Ammon's horn (tissue), 1 donor: ENCODE measurements at places on chromosomes 5 and 9.

- no peak for DNase-seq
Observed at GRCh38 chr5:343461-344401, 22.2 kb downstream of the AHRR start.

DNA sequence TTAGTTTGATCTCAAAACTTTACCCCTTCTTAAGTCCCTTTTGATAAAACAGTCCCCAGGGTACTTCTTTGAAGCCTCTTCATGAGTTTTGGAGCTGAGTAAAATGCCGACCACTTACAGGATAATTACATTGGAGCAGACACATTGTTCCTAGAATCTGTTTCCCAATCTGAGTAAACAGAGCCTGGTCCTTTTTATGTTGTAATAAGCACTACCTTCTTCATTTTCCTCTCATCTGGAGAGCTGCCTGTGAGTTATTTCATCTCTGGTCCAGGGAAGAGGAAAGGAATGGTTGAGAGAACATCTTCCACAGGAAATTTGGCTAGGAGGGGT lies 26.3 kb upstream of the GALNT10 start:
- no peak for DNase-seq

GRCh38 chr9:86614871-86615849 lies 260.9 kb upstream of the TUT7 start:
- DNase-seq = no peak

DNA sequence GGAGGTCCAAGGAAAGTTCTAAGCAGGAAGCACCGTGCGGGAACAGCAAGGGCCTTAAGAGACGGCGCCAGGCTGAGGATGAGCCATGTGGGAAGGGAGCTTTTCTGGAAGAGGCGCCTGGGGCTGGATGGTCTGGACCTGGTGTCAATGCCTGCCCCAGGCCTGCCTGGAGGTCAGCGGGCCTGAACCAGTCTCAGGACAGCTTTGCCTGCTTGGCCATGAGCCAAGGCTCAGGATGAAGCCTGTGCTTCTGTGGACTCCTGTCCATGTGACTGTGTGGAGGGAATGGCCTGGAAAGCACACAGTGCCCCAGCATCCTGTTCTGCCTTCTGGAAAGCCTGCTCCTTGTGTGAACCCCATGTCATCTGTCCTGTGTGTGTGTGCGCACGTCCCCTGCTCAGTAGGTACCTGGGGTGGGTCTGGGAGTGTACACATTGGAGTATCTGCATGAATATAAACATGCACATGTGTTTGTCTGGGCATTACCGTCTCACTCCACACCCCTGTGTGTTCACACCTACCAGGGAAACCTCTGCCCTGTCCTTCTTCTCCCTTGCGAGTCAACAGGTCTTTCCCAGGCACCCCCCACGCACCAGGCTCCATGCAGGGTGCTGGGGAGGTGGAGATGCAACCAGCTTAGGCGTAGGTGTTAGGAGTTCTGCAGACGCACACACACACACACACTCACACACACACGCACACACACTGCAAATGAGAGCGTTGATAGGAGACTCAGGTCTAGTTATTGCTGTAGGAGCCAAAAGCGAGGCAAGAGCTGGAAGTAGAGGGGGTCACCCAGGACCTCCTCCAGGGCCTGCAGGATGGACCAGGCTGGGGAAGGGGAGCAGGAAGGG lies 24.8 kb downstream of the DAB2IP start:
- DNase-seq = peak; percentile 64

GRCh38 chr5:165410476-165410875 lies 1905.1 kb downstream of the MAT2B start:
- DNase-seq = no peak

- DNase-seq = no peak
Observed at GRCh38 chr9:89422151-89422975, 75.5 kb downstream of the SEMA4D start.

DNA sequence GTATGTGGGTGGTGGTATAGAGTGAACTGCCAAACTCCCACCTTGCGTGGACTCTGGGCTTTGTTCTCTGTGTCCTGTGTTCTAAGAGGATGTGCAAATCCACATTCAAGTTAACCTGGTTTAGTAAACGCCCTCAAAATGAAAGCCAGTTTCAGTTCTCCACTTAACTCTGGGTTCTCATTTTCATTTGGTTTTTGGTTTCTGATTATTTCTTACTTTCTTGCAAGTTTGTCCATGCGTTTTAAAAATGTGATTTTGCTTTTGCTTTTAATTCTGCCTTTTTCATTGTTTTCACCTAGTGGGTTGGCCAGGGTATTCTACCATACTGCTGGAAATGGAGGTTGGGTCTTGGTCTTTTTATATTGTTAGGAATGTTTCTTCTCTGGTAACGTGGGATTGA lies 38.2 kb downstream of the GALNT10 start:
- DNase-seq = no peak

GRCh38 chr9:133505186-133505830 lies 19.5 kb downstream of the MYMK start:
- DNase-seq = no peak

GRCh38 chr5:168808051-168808616 lies 229.0 kb upstream of the PANK3 start:
- no peak for DNase-seq

- DNase-seq = no peak
Observed at GRCh38 chr5:145056800-145057199, 778.3 kb downstream of the PRELID2 start.

DNA sequence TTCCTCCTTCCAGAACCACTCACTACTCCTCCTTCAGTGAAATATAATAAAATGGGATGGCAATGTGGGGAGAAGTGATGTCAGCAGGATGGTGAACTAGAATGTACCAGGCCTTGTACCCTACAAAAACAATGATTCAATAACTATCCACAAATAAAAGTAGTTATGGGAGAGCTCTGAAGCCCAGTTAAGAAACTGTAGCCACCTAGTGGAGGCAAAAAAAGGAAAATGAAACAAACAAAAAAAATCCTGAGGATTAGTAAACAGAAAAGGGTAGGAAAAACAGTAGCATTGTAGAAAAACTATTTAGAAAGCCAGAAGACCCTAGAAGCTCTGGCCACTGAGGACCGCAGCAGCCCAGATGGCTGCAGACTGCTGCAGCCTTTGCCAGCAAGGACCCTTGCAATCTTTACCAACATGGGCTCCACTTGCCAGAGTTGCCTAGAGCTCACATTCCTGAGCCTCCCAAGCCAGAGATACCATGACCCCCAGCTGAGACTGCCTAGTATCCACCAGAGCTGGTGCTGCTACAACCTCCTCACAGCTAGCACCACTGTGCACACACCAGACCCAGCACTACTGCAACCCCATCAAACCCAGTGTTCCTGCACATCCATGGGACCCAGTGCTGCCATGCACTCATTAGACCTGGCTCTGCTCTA lies 259.7 kb upstream of the MSX2 start:
- no peak for DNase-seq

DNA sequence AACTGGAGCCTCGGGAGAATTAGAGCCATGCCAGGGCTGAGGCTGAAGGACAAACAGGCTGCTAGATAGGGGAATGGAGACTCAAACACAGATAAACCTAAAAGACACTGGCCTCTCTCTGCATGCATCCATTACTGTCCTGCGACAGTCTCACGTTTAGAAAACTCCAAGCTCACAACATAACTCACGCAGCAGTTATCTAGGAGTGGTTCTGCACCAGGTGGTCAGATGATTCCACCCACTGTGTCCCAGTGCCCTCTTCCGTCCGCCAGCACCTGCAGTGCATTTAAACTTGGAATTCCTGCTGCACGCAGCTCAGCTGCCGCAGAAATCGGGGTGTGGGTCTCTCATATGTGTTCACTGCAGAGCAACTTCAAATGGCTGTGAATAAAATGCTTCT lies 272.6 kb upstream of the IRX2 start:
- DNase-seq = no peak

- no peak for DNase-seq
Observed at GRCh38 chr5:179138568-179138925, 78.4 kb downstream of the ZNF354C start.

DNA sequence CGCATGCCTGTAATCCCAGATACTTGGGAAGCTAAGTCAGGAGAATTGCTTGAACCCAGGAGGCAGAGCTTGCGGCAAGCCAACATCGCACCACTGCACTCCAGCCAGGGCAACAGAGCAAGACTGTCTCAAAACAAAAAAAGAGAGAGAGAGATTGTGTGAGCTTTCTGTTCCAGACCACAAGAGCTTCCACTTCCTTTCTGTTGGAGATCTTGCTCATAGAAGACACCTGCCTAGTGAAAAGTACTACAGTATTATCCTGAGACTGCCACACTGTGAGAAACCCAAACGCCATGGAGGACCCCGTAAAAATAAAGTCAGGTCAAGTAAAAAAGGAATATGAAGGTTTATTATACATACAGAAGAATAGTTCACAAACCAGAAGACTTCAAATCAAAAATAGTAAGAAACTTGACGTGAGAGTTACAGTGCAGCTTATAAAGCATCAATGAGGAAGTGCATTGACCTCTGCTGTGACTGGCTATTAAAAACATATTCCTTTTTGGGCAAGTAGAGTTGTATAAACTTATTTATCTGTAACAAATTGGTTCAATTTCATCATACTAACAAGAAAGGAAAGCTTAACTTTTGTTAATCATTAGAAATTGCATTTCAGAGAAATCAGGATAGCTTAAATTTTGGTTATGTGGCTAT lies 4.3 kb upstream of the EMB start:
- peak; percentile 11 for DNase-seq

- DNase-seq = no peak
Observed at GRCh38 chr5:129243039-129243438, 148.5 kb downstream of the ISOC1 start.

DNA sequence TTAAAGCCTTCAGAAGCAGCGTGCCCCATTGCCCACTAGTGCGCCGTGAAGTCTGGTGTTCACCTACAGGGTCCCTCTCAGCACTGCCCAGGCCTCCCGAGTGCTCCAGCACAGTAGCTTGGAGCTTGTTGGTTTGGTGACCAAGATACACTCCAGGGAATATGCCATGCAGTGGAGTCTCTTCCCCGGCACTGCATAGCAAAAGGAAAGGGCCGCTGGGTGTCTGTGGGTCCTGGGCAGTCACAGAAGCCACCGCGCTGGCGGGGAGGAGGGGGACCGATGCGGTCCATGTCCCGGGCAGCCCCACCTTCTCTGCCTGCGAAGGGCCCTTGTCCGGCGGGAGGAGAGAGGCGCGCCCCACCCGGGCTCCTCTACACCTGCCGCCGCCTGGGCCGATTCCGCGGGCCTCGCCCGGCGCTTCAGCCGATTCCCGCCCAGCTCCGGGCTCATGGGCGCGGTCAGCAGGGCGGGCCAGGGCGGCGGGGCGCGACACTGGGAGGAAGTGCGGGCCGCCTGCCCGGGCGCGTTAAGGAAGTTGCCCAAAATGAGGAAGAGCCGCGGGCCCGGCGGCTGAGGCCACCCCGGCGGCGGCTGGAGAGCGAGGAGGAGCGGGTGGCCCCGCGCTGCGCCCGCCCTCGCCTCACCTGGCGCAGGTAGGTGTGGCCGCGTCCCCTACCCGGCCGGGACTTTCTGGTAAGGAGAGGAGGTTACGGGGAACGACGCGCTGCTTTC lies at the start of gene SYK:
Gene SYK (plus strand): TSS at position 579 of the 732 bp plus-strand sequence. CDS start 42,080 bp downstream, outside the sequence.
- DNase-seq = peak; percentile 45

GRCh38 chr5:138942861-138943260 lies 67.7 kb upstream of the LRRTM2 start:
- no peak for DNase-seq

DNA sequence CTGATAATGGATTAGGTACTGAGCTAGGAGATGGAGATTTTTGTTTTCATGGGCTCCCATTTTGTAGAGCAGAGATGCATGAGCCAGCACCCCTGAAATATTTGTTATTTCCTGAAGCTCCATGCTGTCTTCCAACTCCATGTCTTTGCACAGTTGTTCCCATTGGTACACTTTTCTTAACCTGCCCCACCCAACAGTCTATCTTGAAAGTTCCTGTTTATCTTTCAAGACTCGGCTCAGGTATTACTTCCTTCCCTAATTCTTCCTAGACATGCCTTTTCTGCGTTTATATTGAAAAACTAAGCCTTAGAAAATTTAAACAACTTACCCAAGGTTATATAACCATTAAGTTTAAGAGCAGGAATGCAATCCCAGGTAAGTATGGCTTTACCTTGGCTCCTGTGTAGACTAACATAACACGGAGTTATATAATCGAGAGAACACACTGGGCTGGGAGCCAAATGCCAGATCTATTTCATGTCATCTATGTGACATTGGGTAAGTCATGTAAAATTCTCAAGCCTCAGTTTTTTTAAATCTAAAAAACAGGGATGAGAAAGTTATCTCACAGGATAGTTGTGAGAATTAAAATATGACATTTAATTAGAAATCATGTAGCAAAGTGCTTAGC lies 67.4 kb downstream of the LIX1 start:
- no peak for DNase-seq

GRCh38 chr9:89005323-89005722 lies 14.1 kb downstream of the S1PR3 start:
- no peak for DNase-seq

DNA sequence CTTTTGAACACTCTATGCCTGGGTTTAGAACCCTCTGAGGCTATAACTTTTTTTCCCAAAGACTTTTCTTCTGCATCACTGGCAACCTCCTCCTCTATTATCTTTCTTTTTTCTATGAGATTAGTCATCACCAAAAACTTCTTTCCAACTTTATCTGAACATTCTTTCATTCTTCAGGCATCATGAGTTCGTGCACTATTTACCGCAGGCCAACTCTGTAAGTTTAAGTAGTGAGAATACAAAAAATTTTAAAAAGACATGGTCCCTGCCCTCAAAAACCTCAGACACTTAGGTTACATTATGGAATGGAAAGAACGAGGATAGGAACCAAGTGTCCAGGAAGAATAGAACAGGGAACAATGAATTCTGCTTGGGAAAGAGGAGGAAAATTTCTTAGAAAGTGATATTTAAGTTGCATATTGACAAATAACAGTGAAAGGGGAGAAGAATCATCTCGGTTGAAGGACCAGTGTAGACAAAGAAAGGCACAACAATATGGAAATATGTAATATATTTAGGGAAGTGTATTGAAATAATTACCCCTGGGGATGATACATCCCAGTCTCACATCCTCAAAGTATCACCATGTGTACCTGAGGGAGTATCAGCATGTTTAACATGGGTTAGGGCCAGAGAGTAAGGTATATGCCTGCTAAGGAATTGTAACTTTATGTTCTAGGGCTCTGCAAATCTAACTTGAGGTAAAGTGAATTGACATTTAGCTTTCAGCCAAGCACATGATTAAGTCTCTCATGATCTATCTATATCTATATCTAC lies 196.5 kb upstream of the NREP start:
- no peak for DNase-seq

DNA sequence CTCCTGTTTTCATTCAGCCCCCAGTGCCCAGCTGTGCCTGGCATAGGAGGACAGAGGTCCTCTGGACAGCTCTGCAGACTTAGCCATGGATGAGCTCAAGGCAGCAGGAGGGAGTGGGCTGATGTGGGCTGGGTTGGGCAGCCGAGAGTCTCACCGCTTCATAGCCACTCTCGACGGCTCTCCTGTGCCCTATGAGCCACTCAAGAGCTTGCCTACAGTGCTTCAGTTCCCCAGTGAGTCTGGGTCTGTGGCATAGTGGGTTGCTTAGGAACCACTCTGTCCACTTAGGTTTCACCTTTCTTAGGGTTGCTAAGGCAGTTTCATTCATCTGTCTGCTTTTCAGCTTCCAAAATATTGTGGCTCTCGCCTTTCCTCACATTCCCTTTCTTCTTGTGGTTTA lies 296.8 kb downstream of the ICE1 start:
- no peak for DNase-seq

GRCh38 chr5:172798422-172799215 lies 27.6 kb upstream of the DUSP1 start:
- DNase-seq = peak; percentile 56
